NCI-H69 (cell line): ENCODE measurements at places on chromosomes 3 and 15.
A peak's percentile ranks its signal among the peaks of the same experiment; 100 is the strongest.

- DNase-seq = peak; percentile 82
These were observed 227.3 kb downstream of the ITPR1 start for GRCh38 chr3:4720316-4721075.

- no peak for DNase-seq
These were observed 1033.9 kb upstream of the NR2F2 start for GRCh38 chr15:95296643-95297042.

- peak; percentile 97 for DNase-seq
These were observed 3.1 kb downstream of the GP5 start for GRCh38 chr3:194395778-194396538.

GRCh38 chr15:45794712-45795439 lies 160.0 kb downstream of the SQOR start:
- peak; percentile 78 for DNase-seq

GRCh38 chr3:61669668-61670299 lies 108.4 kb downstream of the PTPRG start:
- DNase-seq = peak; percentile 81

GRCh38 chr3:189502256-189502655 lies 128.9 kb upstream of the TP63 start:
- no peak for DNase-seq

- DNase-seq = no peak
These were observed 301.9 kb downstream of the RAP2B start for GRCh38 chr3:153463895-153464294.

GRCh38 chr3:71628522-71628921 lies 45.0 kb upstream of the FOXP1 start:
- DNase-seq = peak; percentile 5

DNA sequence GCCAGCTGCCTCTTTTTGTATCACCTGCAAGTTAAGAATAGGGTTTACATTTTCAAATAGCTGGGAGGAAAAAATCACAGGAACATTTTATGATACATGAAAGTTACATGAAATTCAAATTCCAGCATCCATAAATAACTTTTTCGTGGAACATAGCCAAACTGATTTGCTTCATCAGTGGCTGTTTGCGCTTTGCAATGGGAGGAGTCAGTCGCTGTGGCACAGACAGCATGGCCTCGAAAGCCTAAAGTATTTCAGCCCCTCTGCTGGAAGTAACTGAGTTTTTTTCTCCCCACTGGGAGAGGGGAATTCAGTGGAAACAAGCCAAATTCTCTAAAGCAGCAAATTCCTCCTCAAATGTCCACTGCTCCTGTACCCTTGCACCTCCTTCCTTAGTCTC lies 271.9 kb downstream of the SUCLG2 start:
- DNase-seq = peak; percentile 8

- DNase-seq = peak; percentile 64
These were observed 20.1 kb downstream of the OSBPL10 start for GRCh38 chr3:31960793-31961431.

DNA sequence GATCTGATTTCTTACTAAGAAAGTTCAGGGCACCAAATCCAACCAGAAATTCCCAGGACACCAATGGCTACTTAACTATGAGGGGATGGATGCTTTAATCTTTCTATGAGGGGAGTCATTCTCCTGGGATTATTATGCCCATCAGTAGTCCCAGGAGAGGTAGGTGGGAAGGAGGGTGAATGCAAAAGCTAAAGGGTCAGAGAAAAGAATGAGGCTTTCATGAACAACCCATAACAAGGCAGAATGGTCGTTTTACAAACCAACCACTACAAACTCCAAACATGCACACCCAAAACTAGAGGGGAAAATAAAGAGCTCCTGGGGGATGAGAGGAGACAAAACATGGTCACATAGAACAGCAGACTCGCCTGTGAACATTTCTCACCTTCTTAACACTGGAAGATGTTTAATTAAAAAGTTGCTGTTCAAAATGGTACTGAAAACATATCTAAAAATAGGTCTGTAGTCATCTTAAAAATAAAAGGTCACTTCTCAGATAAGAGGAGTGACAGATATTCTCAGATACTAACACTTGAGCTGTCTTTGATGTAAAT lies 3.7 kb downstream of the STARD9 start:
- DNase-seq = no peak

- no peak for DNase-seq
These were observed 20.2 kb downstream of the SIN3A start for GRCh38 chr15:75431270-75431669.

DNA sequence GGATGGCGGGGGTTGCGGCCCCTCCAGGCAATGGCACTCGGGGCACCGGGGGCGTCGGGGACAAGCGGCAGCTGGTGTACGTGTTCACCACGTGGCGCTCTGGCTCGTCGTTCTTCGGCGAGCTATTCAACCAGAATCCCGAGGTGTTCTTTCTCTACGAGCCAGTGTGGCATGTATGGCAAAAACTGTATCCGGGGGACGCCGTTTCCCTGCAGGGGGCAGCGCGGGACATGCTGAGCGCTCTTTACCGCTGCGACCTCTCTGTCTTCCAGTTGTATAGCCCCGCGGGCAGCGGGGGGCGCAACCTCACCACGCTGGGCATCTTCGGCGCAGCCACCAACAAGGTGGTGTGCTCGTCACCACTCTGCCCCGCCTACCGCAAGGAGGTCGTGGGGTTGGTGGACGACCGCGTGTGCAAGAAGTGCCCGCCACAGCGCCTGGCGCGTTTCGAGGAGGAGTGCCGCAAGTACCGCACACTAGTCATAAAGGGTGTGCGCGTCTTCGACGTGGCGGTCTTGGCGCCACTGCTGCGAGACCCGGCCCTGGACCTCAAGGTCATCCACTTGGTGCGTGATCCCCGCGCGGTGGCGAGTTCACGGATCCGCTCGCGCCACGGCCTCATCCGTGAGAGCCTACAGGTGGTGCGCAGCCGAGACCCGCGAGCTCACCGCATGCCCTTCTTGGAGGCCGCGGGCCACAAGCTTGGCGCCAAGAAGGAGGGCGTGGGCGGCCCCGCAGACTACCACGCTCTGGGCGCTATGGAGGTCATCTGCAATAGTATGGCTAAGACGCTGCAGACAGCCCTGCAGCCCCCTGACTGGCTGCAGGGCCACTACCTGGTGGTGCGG lies 1.9 kb downstream of the CHST2 start:
- peak; percentile 65 for DNase-seq

DNA sequence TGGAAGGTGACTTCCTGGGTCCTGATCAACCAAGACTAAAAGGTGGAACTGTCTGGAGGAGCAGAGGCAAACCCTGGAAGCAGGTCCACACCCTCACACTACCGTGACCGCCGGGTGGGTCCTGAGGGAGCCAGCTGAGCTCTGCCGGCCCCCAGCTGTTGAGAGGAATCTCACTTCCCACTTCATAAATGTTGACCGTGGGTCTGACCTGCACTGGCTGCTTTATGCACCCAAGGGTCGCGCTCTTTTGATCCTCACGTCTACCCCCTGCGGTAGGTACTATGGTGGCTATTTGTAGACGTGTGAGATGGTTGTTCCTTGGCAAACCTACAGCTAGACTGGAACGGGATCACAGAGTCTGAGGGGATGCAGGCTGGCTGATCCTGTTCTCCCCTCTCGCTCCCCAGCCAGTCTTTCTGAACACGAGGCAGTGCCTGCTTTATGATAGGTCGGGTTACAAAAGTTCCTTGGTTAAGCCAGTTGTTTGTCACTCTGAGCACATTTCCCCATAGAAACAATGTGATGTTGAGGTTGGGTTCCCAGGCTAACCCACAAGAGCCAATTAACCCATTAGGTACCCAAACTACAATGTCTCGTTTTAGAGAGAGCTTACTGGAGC lies 113.0 kb upstream of the ETV5 start:
- DNase-seq = no peak

GRCh38 chr3:11434563-11435096 lies 162.4 kb downstream of the ATG7 start:
- DNase-seq = no peak

GRCh38 chr3:55218577-55218976 lies 268.5 kb downstream of the WNT5A start:
- no peak for DNase-seq

- no peak for DNase-seq
These were observed 16.4 kb downstream of the CCR1 start for GRCh38 chr3:46191730-46192129.

DNA sequence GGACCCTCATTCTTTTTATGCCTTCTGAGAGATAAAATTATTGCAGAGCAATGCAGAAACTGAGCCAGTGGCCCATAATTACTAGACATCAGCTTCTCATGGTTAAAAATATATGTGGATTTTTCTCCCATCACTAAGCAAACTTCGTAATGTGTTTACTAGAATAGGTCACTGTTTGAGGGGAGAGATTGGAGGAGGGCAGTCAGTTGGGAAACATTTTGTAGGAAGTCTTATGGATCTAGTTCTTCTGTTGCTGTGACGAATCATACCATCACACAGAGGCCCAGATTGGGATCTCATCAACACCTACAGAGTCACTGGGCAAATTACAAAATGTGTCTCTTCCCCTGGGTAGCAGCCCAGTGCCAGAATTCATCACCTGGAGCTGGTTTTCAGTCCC lies 81.4 kb downstream of the PDE8A start:
- DNase-seq = no peak

GRCh38 chr15:57611123-57611522 lies 19.4 kb downstream of the MYZAP start:
- DNase-seq = no peak

GRCh38 chr3:149623824-149624223 lies 34.0 kb downstream of the WWTR1 start:
- no peak for DNase-seq

- DNase-seq = no peak
These were observed 26.6 kb downstream of the RFT1 start for GRCh38 chr3:53103397-53104296.

GRCh38 chr3:4429648-4430350 lies 37.3 kb downstream of the SUMF1 start:
- DNase-seq = no peak

DNA sequence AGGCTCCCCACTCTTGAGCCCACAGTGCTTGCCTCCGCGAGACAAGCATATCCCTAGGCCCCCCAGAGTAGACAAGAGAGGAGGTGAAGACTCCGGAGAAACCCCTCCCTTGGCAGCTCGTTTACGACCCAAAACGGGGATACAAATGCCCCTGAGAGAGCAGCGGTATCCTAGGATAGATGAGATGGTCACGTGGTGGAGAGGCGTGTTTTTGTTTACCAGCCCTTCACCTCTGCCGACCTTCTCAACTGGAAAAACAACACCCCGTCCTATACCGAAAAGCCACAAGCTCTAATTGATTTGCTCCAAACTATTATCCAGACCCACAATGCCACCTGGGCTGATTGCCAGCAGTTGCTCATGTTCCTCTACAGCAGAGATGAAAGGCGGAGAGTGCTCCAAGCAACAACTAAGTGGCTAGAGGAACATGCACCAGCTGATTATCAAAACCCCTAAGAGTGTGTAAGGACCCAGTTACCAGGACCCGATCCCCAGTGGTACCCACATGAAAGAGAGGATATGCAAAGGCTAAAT lies 99.5 kb upstream of the OSBPL11 start:
- peak; percentile 2 for DNase-seq

DNA sequence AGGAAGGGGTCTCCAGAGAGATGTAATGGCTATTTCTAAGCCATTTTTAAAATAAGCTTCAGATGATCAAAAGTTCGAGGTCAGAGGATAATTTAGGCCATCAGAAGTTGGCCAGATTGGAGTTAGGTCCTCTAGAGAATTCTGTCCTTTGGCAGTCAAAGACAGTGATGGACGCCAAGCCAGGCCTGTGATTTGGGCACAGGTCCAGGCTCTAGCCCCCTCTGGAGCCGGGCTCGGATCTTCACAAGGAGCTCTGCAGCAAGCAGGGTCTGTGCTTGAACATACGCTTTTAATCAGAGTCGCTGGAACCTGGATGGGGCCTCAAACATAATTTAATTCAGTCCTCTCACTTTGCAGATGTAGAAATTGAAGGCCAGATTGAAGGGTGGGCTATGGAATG lies 151.4 kb upstream of the BCL6 start:
- DNase-seq = no peak

DNA sequence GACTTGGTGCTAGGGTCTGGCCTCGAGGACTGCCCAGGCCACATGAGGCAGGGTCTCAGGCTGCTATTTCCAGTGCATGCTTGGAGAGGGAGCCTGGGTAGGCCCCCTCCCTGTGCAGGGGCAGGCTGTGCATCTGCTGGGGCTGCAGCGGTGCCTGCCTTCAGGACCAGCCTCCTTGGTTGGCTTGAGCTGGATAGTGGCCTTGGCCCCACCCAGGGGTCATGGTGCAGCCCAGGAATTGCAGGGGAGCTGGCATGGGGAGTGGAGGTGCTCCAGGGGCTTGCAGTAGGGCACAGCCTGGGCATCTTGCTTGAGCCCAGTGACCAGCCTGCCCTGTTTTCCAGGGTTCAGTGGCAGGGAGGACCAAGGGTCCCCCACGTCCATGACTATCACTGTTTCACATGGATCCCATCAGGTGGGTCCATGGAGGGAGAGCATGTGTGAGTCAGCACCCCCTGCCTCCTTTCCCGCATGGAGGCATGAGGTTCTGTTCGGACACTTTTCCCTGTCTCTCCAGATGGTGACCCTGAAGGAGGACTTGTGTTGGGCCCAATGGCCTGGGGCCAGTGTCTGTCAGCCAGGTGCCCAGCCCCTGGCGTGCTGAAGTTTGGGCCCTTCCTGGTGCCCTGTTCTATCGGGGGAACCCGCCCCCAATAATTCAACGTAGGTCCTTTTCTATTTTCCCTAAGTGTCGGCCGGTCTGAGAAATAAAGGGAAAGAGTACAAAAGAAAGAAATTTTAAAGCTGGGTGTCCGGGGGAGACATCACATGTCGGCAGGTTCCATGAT lies 218.6 kb downstream of the SNRPN start:
- no peak for DNase-seq

DNA sequence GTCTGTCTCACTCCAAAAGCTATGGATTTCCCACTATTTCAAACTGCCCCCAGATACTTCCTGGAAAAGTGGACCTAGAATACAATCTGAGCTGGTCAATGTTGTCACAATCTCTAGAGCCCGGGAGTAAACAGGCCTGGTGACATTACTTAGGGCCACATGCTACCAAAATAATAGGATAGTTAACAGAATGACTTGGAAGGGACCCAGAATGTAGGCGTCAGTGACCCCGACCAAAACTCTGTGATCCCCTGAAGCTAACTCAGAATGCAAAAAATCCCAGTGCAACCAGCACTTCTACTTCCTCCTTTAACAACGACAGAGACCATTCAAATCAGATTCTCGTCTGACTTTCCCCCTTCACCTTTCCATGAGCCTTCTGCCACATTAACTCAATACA lies 51.5 kb upstream of the CDV3 start:
- DNase-seq = no peak

DNA sequence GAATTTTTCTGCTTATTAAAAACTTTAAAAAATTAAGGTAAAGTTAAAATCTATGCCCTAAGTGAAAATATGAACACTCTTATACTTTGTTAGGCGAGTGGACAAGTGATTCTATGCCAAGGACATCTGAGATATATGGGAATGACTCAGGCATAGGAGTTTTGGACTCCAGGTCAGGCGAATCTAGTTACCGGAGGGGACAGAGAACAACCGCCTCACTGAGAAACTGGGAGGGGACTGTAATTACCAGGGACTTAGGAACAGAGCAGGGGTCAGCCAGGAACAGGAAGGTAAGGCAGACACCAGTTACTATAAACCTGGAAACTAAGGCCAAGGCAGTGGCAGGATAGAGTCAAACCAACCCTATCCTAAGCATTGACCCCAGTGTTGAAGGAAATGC lies 16.8 kb upstream of the ATP1B3 start:
- DNase-seq = no peak

- DNase-seq = no peak
These were observed 24.9 kb downstream of the AP4E1 start for GRCh38 chr15:50933341-50933740.
